ENCODE measurements at places on chromosomes 12 and 14.

GRCh38 chr12:9184276-9184675, 23.9 kb downstream of the PZP start:
- no peak for DNase-seq

DNA sequence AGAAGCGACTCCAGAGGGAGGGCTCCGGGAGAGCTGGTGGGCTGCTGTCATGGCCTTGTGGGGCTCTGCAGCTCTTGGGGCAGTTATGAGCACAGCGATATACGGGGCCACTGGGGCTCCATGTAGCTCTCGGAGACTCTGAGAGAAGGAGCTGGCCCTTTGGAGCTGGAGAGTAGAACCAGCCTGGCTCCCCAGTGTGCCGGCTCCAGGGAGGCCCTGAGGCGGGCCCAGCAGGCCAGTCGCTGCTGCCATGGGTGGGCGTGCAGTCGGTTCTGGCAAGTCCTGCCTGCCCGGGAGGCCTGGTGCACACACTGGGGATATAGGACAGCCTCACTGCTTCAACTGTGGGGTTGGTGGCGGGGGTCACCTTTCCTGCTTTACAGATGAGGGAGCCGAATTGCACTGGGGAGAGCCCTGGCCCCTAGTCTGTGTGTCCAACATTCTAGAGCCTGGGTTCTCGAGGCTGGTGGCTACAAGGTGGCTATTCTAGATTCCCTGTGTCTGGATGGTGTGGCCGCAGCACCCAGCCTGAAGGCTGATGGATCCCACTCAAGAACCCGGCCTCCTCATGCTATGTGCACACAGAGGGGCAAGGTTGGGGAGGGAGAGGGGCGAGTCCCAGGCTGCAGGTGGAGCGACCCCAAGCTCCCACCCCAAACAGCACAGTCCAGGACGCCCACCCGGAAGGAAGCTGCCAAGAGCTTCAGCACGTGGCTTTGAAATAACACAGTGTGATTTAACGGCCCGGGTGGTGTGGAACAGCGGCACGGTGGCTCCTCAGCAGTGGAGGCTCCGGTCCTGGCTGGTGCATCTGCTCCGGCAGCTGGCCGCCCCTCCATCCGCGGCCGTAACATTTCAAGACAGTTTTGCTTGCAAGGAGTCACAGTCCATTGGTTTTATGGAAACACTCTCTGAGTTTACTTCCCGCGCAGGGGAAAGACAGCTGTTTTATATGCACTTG, 188.3 kb upstream of the C14orf180 start:
- DNase-seq, result no peak

GRCh38 chr14:74917646-74918081, 5.4 kb downstream of the RPS6KL1 start:
- no peak for DNase-seq

DNA sequence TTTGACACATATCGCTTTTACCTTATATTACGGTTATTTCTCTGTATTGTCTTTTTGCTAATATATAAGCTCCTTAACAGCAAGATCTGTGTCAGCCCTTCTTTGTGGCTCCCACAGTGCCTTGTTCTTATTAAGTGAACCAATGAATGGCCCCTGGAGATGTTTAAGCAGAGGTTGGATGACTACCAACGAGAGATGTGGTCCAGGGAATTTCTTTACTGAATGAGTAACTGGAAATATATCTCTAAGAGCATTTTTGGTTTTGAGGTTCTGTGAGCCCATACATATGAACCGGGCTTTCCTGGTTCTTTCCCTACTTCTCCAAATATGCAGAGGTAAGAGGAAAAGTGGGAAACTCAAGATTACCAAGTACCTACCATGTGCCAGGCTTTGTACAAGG, 23.5 kb downstream of the CALCOCO1 start:
- DNase-seq, result no peak
